Retinal pigment epithelial cell (primary cell): ENCODE measurements at places on chromosomes 6 and 20.
A peak's percentile ranks its signal among the peaks of the same experiment; 100 is the strongest.

DNA sequence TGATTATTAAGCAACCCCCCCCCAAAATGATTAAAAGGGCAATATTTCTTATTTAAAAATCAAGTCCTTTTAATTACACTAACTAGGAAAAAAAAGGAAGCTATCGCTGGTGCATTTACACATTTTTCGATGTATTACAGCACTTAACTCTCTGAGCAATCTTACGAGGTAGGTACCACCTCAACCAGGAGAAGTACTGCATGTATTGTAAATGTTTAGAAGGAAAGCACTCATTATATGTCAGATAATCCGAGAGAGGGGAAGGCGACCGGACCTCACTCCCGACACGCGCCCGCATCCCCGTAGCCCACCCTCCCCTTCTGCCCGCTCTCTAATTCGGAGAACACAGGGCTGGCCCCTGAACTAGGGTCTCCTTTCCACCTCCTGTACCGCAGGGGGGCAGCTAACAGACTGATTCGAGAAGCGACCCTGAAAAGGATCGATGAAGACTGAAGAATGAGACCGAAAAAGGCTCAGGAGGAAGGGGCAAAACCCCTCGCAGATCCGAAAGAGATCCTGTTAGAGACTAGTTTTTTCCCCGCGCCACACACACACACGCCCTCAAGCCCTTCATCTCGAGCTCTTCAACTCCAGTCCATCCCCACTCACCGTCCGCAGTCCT lies 337 bp downstream of the ESF1 start:
- no peak for DNase-seq

DNA sequence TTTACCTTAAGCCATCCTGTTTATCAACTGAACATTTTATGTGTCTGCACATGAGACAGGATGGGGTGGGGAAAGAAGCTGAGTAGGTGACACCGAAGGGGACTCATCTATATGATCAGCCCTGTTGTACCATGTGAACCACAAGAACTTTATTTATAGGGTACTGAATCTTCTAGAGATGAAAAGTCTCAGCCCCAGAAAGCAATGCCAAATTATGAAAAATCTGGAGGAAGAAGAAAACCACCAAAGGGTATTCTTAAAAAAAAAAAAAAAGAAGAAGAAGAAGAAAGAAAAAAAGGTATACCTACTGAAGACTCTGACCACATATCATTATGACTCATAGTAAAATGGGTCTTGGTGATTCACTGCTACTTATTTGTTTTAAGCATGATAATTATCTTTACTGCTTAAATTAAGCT lies 39.8 kb upstream of the HBS1L start:
- no peak for DNase-seq

DNA sequence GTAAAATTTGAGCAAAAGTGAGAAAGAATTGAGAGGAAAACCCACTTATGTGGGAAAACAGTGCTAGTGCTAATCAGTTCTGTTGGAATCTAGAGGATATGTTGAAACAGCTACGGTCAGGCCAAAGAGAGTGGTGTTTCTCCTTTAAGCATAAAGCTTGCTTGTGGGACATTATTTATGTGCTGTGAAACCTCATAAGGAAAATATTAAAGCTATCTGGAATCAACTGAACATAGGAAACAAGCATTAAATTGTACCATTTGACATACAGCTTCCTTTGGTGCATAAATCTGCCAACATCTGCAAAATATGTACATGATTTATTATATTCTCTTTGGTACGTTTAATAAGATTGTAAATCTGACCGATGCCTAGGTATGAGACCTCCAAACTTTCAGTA lies 182.5 kb upstream of the PDE10A start:
- DNase-seq, result no peak

GRCh38 chr20:37398750-37399621 lies 53.0 kb downstream of the SRC start:
- no peak for DNase-seq

DNA sequence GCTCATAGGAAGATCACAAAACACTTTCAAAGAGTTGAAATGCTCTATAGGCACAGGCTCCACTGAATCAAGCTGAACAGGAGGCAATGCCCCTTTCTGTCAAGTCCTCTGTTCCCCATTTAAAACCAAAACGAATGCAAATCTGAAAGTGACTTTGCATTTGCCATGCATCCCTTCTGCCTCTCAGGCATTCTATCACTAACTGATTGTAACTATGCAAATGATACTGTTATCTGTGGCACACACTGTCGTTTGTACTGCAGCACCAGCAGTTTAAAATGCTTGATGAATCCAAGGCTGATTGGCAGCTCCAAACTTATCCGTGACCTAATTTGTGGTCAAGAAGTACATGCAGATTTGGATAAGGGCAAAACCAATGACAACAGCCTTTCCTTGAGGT lies 1067.5 kb upstream of the MAP3K7 start:
- no peak for DNase-seq

DNA sequence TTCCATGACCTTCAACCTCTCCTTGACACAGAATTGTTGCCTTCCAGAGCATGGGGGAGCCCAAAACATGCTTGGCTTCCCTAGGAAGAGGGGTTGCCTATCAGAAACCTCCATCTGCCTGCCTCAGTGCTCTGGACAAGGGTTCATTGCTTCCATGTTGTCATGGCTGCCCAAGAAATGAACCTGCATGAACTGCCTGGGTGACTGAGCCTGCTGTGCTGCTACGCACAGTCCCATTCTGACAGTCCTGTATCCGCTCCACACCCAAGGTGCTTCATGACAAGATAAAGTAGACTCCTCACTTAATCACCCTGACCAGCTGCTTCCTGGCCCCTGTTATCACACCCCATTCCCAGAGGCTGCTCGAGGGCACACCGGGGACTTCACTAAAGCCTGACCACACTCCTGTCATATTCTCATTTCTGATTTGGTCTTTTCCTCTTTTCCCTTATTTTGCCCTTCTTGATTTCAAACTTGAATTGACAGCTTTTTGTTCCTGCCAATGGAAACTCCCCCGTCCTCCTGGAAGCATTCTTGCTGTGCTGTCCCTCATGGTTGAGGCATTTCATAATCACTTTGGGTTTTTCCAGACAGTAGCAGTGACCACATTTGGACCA lies 31.9 kb downstream of the GMPR start:
- DNase-seq, result no peak

- DNase-seq, result peak; percentile 54
These were observed at the start of gene STMN3 for GRCh38 chr20:63653041-63653973. Gene STMN3 (minus strand): TSS chr20:63653424. CDS start chr20:63653345, 79 bp downstream.
